ENCODE measurements at places on chromosomes 16 and 17.
A peak's percentile ranks its signal among the peaks of the same experiment; 100 is the strongest.

DNA sequence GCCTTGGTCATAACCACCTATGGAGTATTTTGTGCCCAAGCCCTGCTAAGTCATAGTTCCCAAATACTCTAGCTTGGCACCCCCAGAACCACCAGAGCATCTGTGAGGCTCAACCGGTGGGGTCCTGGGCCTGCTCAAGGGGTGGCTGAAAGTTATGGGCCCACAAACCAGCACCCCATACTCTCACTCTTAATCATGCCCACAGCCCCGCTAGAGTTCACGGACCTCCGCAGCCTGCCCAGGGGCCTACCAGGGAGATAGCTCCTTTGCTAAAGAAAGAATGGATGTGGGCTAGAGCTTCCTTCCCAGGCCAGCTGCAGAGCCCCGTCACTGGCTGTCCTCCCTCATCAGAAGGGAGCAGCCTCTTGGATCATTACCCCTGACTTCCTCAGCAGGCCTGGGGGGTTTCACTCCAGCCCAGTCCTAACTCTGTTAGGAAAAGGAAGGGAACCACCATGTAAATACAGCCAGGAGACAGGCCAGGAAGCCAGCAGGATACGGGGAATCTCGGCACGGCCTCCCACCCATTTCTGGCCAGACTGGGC, 1.4 kb downstream of the GIT1 start:
- no peak for DNase-seq

- DNase-seq, result no peak
Observed at GRCh38 chr16:49830873-49831272, 25.0 kb downstream of the ZNF423 start.

DNA sequence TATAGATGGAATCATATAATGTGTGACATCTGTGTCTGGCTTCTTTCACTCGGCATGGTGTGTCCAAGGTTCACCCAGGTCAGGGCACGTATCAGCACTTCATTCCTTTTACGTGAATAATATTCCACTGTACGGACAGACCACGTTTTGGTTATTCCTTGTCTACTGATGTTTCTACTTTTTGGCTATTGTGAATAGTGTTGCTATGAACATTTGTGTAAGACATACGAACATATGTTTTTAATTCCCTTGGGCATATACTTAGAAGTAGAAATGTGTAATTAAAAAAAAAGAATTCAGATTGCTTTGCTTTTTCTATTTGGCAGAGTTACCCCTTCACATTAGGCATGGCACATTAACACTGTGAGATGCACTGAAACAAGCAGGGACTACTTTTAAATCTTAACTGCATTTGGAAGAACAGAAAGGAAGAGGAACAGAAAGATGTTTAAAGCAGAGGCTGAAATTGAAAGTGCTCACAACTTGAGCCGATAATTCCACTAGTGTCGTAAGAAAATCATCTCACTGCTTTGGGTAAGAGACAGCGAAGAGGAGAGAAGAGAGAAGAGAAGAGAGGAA, 105.3 kb downstream of the VPS53 start:
- DNase-seq, result no peak

- DNase-seq, result no peak
Observed at GRCh38 chr17:75507733-75508719, 7.3 kb downstream of the CASKIN2 start.

- no peak for DNase-seq
Observed at GRCh38 chr16:29023279-29024277, 38.7 kb downstream of the LAT start.

DNA sequence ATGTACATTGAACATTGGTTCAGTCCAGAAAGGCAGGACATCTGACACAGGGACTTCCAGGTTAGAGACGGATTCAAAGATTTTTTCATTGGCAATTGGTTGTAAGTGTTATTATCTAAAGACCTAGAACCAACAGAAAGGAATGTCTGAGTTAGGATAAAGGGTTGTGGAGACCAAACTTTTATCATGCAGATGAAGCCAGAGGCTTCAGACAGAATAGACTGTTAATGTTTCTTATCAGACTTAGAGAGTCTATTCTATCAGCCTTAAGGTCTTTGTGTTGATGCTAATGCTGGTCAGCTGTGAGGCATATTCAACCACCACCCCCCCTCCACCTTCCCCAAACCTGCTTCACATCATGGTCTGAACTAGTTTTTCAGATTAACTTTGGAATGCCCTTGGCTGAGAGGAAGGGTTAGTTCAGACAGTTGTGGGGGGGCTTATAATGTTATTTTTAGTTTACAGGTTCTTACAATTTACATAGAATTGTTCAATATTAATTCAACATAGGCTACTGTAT, 2.1 kb upstream of the ITGB3 start:
- DNase-seq, result peak; percentile 36

- DNase-seq, result no peak
Observed at GRCh38 chr16:56970934-56971767, 9.4 kb downstream of the CETP start.

- no peak for DNase-seq
Observed at GRCh38 chr16:60318486-60318885, 1584.4 kb upstream of the GOT2 start.

DNA sequence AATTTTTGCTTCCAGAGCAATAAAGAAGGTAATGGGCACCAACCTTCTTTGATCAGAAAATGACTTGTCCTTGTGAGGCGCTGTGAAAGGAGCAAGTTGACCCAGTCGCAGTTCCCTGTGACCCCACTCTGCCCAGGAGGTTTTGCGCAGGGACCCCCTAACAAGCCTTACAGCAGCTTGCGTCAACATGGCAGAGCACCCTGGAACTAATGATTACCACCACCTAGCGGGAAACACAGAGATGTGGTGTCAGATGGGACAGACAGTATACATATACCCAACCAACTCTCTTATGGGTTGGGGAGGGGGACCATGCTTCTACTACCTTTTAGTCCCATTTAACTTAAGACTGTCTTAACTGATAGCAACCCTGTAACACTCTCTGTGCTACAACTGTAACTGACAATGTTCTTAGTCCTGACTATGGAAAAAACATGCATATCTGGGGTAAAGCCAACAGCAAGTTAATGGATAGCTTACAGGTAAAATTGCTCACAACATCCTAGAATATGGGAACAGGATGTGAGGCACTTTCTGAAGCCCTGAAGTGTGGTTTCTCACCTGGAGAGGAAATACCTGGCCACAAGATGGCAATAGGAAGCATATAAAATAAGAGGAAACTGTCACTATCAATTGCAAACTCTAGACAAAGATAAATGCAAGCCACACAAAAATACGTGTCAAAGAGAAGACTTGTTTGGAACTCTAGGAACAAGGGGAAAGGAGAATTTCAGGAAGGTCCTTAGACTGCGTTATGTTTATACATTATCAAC, 3.0 kb downstream of the KARS1 start:
- DNase-seq, result no peak

DNA sequence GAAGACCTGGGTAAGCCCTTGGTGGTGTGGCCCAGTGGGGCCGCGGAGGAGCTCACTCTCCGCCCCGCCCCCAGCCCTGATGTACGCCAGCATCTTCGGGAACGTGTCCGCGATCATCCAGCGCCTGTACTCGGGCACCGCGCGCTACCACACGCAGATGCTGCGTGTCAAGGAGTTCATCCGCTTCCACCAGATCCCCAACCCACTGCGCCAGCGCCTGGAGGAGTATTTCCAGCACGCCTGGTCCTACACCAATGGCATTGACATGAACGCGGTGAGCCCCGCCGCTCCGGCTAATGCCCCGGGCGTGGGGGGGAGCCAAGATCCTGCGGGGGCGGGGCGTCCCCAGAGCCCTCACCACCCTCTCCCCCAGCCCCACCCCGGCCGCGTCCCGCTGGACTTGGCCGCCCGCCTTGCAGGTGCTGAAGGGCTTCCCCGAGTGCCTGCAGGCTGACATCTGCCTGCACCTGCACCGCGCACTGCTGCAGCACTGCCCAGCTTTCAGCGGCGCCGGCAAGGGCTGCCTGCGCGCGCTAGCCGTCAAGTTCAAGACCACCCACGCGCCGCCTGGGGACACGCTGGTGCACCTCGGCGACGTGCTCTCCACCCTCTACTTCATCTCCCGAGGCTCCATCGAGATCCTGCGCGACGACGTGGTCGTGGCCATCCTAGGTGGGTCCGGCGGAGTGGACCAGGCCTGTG, 12.1 kb upstream of the DCAF7 start:
- no peak for DNase-seq

DNA sequence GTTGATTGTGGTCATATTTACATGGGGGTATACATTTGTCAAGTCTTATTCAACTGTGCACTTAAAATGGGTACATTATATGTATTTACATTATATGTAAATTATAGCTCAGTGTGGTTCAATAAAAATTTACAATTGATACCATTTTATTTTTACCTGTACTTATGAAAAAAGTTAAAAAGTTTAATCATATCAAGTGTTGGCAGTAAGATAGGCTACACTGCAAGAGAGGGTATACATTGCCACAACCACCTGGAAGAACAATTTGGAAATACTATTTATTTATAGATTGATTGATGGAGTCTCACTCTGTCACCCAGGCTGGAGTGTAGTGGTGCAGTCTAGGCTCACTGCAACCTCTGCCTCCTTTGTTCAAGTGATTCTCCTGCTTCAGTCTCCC, 453.3 kb downstream of the XYLT1 start:
- DNase-seq, result no peak

DNA sequence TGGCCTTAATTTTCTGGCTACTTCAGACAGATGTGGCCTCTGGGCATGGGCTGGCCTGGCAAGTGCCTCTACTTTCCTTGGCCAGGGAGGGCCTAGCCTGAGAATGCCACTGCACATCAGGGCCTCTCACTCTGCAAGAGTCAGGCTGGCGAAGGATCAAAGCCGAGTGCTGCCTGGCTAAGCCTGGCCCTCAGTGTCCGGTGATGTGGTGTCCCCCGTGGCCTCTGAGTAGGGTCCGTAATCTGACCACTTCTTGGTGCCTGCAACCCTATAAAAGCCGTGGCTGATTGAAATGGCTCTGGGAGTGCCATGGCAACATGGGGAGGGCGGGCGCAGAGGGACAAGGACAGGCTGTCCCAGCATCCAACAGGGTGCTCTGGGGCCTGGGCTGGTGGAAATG, 30.2 kb downstream of the TBX4 start:
- DNase-seq, result no peak
